ENCODE measurements at places on chromosomes 1 and 21.

DNA sequence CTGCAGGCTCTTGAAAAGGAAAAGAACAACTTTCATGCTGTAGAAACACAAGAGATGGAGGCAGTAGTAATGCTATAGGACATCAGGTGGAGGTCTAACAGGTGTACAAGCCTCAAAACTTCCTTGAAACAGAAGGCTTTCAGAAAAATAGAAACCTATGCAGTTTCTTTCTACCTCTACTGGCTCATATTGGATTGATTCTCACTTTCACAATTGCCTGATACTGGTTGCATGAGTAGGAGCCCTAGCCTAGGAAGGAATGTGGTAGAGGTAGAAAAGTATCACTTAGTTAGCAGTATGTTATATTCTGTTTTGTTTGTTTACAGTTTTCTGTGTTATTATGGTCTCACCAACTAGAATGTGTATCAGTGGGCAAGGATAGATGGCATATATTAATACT lies 175.4 kb upstream of the GORAB start:
- no peak for DNase-seq

GRCh38 chr1:11639372-11639771 lies 14.9 kb downstream of the FBXO2 start:
- no peak for DNase-seq

- DNase-seq = no peak
These were observed 963.4 kb upstream of the ADGRL4 start for GRCh38 chr1:79969886-79970285.

DNA sequence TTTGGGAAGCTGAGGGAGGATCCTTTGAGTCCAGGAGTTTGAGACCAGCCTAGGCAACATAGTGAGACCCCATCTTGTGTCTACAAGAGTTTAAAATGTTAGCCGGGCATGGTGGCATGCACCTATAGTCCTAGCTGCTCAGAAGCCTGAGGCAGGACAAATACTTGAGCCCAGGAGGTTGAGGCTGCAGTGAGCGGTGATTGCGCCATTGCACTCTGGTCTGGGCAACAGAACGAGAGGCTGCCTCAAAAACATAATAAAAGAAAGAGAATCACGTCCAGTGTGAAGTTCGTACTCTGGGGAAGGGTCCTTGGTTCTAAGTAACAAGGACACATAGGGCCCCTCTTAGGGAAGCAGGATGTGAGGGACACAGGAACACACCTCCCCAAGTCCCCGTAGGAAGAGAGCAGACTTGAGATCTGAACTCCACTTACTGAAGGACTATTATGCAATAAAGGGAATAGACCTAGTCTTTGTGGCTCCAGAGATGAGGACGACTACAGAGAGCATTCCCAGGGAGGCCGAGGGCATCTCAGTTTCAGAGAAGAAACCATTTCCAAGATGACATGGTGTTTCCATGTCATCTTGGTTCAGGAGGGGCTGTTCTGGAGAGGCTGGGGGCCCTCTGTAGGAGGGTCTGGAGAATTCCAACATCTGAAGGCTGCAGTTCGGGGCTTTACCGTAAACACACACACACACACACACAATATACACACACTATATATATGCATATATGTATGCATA lies 10.8 kb upstream of the ENO1 start:
- no peak for DNase-seq

DNA sequence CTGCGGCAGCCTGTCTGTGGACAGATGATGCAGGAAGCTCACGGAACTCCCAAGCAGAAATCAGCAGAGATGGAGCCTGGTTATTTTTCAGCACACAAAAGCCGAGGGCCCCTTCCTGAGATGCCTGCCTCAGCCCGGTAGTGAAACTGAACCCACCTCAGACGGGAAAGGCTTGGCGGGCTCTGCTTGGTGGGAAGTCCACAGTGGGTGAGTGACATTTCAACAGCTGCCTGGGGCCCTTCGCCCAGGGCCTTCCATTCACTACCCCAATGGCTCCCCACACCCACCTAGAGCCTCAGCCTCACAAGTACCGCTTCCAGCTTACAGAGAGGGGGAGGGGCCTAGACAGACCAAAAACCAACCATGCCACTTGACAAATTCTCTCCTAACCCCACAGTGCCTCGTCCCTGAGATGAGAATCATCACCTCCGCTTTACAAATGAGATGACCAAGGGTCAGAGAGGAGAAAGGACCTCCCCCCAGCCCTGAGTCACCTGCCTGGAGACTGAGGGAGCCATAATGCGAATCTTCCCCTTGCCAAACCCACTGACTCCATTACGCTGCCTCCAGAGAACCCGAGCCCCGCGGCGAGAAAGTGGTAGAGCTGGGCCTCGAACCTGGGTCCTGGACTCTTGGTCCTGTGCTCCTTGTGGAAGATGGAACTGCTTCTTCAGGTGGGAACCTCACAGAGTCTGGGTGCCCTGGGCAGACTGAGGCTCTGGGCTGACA lies 3.4 kb upstream of the ECE1 start:
- peak; percentile 46 for DNase-seq

DNA sequence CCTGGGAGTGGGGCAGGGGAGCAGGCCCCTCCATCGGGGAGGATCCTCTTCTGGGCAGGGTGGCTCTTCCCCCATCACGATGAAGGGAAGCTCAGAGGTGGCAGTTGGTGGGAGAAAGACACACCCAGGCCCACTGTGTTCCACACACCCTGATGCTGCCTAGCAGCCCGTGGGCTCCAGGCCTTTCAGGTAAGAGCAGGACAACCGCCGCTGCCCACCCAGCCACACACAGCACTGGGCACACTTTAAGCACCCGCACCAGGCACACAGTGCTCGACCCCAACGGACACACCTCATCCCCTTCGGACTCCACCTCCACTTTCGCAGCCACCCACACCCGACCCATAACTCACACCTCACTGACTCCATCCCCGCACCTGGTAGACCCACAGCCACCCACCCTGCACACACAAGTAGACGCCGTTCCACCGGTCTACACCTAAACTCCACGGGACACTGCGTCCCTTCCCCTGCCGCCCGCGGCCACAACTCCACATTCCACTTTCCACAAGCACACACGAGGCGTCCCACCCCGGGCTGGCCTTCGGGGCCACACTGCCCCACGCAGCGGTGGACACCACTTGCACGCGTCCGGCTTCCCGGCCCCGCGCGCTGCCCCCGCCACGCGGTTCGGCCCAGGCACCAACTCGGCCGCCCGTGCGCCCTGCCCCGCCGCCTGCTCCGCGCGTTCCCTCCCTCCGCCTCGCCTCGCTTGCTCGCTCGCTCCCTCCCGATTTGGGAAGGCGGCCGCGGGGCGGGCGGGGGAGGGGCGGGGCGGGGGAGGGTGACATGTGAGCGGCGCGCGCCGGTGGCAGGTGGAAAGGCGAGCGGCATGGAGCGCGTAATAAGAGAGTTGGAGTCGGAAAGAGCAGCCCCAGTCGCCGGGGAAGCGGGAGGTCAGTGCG lies at the start of gene KCNQ4:
TSS of gene KCNQ4 (plus strand) at position 787 of the 905 bp plus-strand sequence. CDS start 307 bp downstream, outside the sequence.
- DNase-seq = no peak

DNA sequence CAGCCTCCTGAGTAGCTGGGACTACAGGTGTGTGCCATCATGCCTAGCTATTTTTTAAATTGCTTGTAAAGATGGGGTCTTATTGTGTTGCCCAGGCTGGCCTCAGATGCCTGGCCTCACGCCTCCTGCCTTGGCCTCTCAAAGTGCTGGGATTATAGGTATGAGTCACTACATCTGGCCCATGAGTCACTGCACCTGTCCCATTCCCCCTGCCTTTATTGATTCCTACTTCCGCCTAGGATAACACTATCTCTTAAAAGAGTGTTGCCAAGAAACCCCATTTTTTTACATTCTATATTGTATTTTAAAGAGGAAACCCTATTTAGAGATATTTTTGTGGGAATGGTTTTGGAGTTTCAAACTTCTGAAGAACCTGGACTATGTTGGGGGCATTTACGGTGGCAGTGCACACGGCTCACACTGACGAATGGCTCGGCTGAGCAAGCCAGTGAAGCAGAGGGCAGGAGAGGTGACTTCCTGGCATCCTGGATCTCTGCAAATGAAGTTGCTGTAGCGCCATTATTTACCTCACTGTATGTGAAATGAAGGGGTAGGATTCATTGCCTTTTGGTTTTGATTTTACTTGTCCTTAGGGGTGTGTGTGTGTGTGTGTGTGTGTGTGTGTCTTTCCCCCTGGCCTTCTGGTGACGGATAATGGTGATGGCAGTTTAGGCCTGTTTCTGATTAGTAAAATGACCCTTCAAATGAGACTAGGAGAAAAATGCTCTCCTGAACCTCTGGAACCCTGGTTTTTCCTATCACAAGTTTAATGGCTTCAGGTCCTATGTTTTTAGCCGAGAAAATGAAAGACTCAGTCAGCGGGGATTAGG lies 22.5 kb downstream of the KIF26B start:
- DNase-seq = no peak

DNA sequence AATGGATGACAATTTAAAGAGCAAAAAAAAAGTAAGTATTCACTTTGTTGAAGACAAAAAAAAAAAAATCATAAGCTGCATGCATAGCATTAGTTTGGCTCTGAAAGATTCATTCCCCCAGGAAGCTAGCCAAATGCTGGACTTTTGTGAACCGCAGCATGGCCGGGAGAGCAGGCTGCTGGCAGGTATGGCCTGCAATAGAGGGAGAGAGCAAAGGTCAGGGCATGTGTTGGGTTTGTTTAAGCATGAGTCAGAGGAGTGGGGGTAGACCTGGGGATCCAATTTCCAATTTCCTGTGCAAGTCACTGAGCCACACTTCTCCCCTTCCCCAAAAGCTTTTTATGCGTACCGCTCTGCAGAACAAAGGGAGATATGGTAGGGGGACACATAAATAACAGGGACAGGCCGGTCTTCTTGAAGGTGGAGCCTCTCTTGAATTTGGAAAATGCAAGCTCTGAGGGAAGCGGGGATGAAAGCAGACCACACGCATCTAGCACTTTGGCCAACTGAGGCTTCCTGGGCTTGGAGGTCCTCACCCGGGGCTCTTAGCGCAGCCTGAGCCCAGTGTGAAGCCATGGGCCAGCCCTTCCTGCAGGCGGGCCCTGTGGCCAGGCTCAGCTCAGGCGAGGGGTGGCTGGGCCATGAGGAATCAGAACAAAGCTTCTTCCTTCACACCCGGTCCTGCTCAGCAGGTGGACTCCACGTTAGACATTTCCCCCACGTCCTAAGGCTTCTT lies 171.1 kb downstream of the TOMM20 start:
- DNase-seq = no peak

DNA sequence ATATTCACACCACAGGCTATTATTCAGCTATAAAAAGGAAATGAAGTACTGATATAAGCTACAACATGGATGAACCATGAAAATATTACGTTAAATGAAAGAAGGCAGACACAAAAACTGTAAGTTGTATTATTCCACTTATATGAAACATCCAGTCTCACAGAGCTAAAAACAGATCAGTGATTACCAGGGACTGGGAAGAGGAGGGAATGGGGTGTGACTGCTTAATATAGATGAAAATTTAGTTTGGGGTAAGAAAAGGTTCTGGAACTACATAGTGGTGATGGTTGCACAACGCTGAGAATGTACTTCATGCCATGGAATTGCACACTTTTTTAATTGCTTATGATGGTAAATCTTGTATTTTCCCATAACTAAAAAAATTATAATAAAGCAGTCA lies 19.5 kb downstream of the GPBP1L1 start:
- no peak for DNase-seq

DNA sequence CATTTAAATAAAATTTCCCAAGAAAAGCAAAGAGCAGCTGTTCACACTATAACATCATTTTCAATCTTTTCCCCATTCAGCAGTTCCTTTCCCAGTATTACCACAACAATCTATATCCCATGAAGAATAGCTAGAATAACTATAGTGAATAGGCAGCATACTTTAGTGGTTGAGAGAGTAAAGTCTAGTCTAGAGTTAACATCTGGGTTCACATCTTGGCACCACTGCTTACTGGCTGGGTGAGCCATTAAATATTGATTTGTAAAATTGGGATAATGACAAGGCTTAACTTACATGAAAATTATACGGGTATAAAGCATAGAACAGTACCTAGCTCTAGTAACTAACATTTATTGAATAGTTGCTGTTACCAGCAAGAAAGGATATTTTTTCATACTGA lies 14.4 kb downstream of the S100PBP start:
- DNase-seq = no peak

DNA sequence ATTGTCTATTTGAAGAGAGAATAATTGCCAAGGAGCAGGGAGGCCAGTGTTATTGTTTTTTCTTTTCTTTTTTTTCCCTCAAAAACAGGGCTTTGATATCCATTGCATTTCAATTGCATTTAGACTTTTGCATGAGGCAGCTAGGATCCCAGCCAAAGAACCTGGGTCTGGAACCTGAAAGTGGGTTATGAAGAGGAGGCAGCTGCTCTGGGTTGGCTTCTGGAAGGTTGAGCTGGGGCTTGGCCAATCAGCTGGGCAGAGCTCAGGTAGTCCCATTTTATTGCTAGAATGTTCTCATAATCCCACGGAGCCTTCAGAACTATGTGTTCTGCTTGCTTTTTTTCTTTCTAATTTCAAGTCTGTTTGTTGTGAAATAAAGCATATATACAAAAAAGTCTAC lies 218.9 kb downstream of the CAMTA1 start:
- DNase-seq = no peak

DNA sequence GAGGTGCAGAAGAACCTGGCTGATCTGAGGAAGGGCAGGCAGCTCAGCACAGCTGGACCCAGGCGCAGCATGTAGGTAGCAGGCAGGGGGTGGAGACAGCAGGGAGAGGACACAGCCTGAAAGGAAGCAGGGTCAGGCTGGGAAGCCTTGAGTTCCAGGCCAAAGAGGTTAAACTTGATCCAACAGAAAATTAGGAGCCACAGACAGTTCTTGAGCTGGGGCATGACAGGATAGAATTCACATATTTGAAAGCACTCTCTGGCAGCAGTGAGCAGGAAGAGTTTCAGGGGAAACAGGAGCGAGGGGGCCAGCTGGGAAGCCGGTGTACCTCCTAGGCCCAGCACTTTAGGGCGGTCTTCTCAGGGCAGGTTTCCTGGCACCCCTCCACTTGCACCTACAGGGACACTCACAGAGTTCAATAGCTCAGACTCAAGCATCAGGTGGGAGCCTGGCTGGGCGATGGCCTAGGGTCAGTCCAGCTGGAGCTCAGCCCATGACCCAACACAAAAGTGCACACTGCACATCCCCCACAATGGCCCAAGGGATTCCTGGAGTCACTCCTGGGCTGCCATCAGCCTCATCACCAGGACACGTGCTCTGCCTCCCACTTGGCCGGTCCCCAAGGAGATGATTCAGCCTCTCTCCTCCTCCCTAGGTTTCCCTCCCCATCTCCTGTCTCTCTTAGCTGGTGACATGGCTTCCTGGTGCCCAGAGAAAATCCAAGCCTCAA lies 22.7 kb downstream of the MATN1 start:
- DNase-seq = no peak

DNA sequence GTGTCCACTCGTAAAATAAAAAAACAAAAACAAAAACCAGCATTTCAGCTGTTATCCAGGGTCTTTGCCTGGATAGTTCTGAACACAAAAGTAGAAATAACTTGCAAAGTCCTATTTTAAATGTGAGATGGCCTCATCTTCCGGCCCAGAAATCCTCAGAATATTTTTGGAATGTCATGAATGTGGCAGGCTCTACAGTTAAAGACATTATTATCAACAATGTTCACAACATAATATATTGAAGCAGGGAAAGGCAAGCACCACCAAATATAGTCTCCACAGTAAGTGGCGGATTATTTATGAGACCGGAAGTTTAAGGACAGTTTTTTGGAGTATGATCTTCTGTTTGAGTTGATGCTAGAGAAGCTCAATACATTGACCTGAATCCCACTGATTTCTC lies 1.2 kb upstream of the C1orf198 start:
- DNase-seq = no peak

GRCh38 chr1:98817821-98818220 lies 156.3 kb downstream of the SNX7 start:
- DNase-seq = no peak

GRCh38 chr1:158552296-158552695 lies 1.9 kb downstream of the OR6Y1 start:
- DNase-seq = no peak

All from effector memory CD4-positive, alpha-beta T cell (primary cell).